ENCODE measurements at places on chromosomes 13 and 19.

- DNase-seq: no peak
These were observed 2.8 kb upstream of the CERS4 start for GRCh38 chr19:8206147-8207087.

- DNase-seq: no peak
These were observed 6.3 kb downstream of the C19orf12 start for GRCh38 chr19:29708554-29709439.

DNA sequence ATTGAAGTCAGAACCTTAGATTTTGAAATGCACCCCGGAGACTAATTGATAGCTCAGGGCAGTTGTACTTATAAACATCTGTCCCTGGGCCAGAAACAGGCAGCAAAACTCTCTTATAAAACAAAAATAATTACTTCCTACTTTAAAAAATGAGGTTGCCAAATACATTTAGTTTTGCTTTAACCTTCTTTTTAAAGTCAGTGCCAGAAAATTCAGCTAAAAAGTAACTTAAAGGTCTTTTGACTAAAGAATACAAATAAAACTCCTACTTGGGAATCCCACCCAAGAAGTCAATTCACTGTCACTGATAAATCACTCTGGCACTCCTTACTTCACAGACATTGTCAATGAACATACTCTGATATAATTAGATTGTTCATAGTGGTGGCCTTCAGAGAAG lies 60.7 kb downstream of the DOCK9 start:
- no peak for DNase-seq

DNA sequence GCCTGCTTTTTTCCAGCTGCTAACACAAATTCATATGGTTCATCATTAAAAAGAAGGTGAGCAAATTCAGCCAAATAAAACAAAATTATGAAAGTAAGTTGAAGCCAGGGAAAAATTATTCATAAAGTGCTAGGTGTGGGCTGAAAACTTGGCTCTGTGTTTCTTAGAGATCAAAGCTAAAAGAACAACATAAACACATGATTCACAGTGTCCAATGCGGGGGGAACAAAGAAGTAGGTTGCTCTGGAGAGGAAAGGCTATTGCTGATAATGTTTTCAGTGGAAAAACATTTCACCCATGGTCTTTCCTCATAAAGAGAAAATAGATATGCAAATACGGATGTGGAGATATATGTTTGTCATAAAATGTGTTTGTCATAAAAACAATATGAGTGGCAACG lies 1691.5 kb upstream of the SLC10A2 start:
- no peak for DNase-seq

GRCh38 chr13:36347531-36348210 lies 1.5 kb upstream of the SPART start:
- no peak for DNase-seq

Measured in activated T-helper 2 cell treated with anti-CD3 and anti-CD28 coated beads, Interferon-gamma antibody, Interleukin-2, Interleukin-4, amounts not matched to agents 10 μg/mL and 5 μg/mL and 100 μg/mL, durations not matched to agents 14 hours and 24 hours and 36 hours (primary cell).